ENCODE measurements at places on chromosomes 4 and X.
A peak's percentile ranks its signal among the peaks of the same experiment; 100 is the strongest.

GRCh38 chrX:9885150-9885549, 82.0 kb upstream of the CLDN34 start:
- DNase-seq: peak; percentile 55

GRCh38 chr4:4631150-4631549, 89.3 kb upstream of the STX18 start:
- DNase-seq: no peak

DNA sequence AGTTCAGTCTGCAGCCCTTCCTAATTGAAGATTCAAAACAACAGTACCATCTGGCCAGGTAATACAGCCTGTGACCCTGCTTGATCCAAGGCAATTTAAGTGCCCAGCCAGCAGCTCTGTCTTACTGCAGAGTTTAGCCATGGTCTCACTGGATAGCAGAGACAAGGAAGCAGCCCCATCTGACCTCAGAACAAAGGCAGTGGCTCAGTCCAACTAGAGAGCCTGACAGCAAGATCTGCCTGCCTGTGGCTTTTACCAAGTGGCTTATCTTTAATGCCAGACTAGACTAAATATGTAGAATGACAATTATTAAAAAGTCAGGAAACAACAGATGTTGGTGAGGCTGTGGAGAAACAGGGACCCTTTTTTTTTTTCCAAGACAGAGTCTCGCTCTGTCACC, 293.4 kb downstream of the DTHD1 start:
- no peak for DNase-seq

- DNase-seq: no peak
These were observed 414.8 kb downstream of the OPHN1 start for GRCh38 chrX:68018248-68019203.

GRCh38 chr4:83083925-83084475, 30.5 kb downstream of the PLAC8 start:
- no peak for DNase-seq

DNA sequence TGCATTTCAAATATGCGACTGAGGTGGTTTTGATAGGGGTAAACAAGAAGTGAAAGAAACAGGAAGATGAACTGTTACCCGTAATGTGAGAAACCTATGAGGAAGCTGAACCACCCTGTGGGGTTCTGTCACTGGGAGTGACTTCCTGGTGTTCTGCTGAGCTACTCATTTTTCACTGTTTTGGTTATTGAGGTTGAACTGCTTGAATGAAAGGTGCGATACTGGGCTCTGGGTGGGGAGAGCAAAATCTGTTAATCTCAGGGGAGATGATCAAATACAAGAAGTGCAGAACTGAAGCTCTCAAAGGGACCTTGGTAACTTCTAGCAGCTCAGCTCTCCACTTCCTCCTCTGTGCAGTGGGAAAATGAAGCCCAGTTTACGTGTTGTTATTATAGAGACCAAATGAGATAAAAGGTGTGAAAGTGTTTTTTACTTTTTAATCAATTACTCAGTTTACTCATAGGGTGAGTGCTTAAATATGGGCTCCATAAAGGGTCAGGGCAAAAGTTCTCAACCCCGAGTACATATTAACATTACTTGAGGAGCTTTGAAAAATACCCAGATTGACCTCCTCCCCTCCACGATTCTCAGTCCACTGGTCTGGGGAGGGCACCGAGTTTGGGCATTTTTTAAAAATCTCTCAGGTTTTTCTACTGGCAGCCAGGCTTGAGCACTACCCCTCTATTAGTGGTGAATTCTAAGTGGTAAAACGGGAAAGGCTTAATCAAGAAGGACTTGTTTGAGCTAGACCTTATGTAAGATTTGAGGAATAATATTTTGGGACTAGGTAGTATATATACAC, 66.7 kb downstream of the COQ2 start:
- no peak for DNase-seq

DNA sequence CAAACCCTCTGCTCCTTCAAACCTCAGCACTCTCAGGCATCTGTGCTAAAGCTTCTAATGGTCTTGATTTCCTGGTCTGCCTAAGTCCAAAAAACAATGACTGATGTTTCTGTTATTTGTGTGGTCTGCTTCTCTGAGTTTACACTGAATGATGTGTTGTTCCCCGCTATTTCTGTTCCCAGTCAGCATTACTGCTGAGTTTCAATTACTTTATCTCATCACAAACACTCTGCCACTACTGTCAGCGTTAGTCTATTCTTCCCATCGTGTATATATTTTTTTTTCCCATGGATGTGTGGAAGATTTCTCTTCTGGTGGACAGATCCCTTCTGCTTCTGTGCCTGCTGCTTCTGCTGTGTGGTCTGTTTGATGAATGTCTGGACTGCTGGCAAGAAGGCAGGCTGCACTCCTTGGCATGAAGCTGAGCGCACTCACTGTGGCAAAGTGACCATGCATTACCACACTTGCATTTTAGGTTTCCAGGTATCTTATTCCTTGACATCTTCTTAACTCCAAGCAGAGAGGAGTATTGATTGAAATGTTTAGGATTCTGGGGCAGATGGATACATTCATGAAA, 106.9 kb upstream of the PAQR3 start:
- DNase-seq: no peak

DNA sequence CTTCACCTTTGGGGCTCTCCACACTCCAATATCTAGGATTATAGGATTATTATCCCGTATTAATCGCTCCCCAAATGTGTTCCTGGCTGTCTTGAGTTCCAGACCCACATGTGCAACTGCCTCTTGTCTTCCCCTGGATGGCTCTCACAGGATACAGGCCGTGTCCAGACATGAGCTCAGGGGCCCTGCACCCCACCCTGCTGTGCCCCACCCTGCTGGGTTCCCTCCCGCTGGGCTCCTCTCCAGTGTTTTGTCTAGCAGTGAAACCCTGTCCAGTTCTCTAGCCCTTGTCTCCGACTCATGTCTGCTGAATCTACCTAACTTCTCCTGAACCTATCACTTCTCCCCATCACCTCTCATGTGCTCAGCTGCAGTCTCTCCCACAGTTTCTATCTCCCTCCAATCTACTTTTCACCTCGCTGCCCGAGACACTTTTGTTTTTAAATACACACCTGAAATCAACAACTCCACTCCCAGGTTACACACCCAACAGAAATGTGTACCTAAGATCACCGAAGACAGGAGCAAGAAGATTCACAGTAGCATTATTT, 2.0 kb downstream of the RNF212 start:
- DNase-seq: no peak

- no peak for DNase-seq
These were observed 105.4 kb downstream of the DDIT4L start for GRCh38 chr4:100084892-100085291.

DNA sequence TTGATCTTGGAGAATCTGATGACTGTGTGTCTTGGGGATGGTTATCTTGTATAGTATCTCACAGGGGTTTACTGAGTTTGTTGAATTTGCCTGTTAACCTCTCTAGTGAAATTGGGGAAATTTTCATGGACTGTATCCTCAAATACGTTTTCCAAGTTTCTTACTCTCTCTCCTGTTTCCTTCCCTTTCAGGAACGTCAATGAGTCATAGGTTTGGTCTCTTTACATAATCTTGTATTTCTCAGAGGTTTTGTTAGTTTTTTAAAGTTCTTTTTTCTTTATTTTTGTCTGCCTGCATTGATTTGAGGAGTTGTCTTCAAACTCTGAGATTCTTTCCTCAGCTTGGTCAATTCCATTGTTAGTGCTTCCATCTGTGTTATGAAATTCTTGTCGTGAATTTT, 227.7 kb upstream of the GPRIN3 start:
- no peak for DNase-seq

- no peak for DNase-seq
These were observed 401.0 kb downstream of the FSTL5 start for GRCh38 chr4:161762796-161763195.

GRCh38 chr4:95118497-95118896, 360.7 kb downstream of the BMPR1B start:
- DNase-seq: no peak

DNA sequence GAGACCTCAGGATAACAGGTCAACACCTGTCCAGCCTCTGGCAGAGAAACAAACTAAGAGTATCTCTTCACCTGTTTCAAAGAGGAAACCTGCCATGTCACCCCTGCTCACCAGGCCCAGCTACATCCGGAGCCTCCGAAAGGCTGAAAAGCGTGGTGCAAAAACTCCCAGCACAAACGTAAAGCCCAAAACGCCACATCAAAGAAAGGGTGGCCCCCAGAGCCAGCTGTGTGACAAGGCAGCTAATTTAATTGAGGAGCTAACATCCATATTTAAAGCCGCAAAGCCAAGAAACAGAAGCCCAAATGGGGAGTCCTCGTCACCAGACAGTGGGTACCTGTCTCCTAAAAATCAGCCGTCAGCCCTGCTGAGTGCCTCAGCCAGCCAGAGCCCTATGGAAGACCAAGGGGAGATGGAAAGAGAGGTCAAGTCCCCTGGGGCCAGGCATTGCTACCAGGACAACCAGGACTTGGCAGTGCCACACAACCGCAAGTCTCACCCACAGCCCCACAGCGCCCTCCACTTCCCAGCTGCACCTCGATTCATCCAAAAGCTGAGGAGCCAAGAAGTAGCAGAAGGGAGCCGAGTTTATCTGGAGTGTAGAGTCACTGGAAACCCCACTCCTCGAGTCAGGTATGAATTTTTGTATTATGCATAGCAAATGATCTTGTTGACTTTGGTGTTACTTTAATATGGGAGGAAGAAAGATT, 15.1 kb downstream of the PALLD start:
- DNase-seq: no peak

GRCh38 chrX:36898301-36898700, 109.9 kb upstream of the FAM47C start:
- DNase-seq: no peak

DNA sequence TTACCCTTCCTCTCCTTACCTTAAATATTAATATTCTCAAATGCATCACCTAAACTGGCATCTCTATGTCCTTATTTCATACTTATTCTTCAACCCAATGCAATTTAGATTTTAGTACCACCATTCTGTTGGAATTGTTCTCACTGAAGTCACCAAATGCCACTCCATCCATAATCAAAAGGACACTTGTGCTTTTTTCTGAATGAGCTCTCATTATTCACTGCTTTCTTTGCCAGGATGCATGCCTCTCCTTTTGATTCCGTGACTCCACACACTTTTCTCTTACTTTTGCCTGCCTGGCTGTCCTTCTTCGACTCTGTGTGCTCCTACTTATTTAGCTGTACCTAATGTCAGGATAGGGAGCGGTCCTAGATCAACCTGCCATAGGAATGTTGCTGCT, 633.1 kb upstream of the BOD1L1 start:
- DNase-seq: no peak
